ENCODE measurements at places on chromosomes 3 and 15.
A peak's percentile ranks its signal among the peaks of the same experiment; 100 is the strongest.

DNA sequence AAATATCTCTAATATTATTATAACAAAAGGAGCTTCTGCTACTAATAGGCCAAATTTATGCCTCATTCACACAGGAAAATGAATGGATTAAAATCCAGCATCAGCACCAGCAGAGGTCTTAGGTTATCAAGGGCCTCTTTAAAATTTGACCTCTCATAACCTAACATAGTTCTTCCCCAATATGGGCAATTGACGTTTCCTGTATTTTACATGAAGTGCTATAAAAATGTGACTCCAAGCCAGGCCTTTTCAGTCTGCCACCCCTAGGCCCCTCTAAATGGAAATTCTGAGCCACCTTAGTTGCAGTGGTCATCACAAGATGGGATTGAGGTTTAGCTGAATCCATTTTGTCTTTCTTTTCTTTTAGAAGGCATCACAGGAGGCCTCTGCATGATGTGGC is 70.1 kb downstream of the CASR start:
- DNase-seq, result no peak

DNA sequence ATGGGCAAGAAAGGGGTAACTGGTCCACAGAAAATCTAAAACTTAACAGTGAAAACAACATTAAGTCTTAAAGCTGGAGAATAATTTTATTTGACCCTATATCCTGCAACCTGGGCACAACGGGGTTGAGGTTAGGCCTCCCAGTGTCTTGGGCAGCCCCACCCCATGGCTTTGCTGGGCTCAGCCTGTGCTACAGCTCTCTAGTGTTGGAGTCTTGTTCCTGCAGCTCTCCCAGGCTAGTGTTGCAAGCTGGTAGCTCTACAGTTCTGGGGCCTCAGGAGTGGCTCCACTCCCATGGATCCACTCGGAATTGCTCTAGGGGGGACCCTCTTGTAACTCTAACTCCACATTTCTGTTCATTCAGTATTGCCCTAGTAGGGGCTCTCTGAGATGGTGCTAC is 24.9 kb upstream of the GNB4 start:
- DNase-seq, result no peak

DNA sequence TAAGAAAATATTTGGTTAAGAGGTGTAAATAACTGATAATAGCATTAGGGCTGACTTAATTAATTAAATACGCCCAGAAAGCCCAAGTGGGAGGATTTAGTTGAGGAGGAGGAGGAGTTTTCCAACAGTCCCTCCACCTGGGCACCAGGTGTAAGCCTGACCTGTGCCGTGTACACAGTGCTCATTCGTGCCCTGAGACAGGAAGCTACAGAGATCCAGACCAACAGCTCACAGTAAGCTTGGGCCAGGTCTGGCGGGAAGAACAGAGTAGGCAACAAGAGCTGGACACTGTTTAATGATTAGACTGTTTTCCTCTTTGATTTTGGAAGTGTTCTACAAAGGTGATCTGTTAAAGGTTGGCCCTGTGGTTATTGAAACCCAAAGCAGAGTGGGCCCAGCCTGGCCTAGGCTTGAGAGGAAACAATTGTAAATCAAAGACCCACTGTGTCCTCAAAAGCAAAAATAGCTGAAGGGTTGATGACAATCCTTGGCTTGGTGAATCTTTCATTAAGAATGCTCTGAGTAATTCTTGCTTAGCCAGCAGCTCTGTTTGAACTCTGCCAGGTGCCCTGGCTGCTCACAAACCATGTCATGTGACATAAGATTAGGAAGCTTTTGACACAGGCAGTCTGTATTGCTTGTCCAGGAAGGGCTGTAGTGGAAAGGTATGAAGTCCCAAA is 13.8 kb downstream of the SQOR start:
- no peak for DNase-seq

GRCh38 chr3:122469659-122470058 is 45.1 kb downstream of the KPNA1 start:
- DNase-seq, result no peak

- no peak for DNase-seq
These were observed 587.1 kb downstream of the ZNF385D start for GRCh38 chr3:21163956-21164355.

- no peak for DNase-seq
These were observed 21.3 kb downstream of the PLOD2 start for GRCh38 chr3:146139586-146140110.

DNA sequence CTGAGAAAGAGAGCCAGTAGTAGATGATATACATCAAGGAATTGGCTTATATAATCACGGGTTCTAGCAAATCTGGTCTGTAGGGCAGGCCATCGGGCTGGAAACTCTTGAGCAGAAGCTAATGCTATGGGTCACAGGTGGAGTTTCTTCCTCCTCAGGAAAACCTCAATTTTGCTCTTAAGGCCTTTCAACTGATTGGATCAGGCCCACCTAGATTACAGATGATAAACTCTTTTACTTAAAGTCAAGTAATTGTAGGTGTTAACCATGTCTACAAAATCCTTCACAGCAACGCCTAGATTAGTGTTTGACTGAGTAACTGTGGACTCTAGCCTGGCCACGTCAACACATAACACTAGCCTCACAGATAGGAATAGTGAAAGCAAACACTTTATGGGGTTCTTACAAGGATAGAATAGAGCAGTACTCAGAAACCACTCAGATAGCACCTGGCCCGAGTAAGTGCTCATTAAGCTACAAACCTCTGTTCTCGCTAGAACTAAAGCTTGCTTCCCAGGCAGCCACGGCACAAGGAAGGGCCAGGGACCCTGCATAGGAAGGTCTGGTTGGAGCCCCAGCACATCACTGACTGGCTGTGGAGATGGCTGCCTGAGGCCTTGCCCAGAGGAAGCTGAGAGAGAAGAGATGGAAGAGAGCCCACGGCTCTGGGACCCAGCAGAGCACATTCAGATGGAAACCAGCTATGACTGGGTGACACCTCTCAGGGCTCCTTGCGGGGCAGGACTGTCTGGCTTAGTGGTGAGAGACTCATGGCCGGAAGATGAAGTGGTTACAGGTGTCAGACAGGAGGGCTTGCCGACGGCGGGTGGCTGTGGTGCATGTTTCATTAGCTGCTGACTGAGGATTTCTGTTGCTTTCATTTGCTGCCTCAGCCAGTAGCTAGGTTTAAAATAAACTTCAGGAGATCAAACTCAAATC is 202.5 kb upstream of the TLE3 start:
- DNase-seq, result peak; percentile 85

- DNase-seq, result no peak
These were observed 38.8 kb upstream of the PCSK6 start for GRCh38 chr15:101528108-101528916.

DNA sequence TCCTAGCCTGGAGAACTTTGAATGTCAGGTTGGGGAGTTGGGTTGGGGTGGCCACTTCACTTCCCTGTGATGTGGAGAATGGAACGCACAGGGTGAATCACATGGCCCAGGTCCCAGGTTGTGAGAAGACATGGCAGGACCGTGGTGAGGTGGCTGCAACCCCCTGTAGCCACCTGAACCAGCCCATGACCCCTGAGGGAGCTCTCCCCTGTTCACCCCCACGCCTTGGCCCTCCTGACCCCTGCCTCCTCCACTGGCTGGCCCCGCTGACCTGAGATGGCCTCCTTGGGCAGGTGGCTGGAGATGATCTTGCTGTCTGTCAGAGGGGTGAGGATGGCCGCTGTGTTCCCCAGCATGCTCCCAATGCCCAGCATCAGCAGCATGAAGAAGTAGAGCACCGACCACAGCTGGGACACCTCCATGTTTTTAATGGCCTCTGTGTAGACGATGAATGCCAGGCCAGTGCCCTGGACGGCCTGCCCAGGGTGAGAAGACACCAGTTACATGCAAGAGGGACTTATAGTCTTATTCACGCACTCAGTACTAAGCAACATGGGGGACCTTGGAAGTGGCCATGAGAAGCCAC is 31.0 kb downstream of the SLC6A20 start:
- no peak for DNase-seq

- no peak for DNase-seq
These were observed 66.6 kb upstream of the UMPS start for GRCh38 chr3:124663690-124664089.

- DNase-seq, result peak; percentile 65
These were observed 185.6 kb downstream of the FAM43A start for GRCh38 chr3:194871143-194871863.

DNA sequence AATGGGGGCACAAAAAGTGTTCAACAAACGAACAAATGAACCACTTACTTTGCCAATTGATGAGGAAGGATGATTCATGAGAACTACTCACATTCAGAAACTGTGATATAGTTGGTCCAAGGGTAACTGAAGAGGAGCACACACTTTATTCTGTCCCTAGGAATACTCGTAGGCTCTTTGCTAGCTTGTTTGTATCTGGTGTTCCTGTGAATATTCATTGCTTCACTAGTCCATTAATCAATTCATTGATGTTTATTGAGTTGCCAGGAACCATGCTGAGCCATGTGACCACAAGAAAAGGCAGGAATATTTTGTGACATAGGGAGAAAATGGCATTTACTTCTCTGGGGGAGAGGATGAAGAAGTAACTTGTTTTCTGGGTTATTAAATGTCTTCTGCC is 338.3 kb downstream of the IL20RB start:
- no peak for DNase-seq

- DNase-seq, result no peak
These were observed 360.1 kb upstream of the GOLIM4 start for GRCh38 chr3:168455814-168456213.

GRCh38 chr15:52370010-52370409 is 74.4 kb upstream of the MYO5C start:
- DNase-seq, result no peak

GRCh38 chr3:170889630-170890029 is 18.8 kb downstream of the EIF5A2 start:
- no peak for DNase-seq

DNA sequence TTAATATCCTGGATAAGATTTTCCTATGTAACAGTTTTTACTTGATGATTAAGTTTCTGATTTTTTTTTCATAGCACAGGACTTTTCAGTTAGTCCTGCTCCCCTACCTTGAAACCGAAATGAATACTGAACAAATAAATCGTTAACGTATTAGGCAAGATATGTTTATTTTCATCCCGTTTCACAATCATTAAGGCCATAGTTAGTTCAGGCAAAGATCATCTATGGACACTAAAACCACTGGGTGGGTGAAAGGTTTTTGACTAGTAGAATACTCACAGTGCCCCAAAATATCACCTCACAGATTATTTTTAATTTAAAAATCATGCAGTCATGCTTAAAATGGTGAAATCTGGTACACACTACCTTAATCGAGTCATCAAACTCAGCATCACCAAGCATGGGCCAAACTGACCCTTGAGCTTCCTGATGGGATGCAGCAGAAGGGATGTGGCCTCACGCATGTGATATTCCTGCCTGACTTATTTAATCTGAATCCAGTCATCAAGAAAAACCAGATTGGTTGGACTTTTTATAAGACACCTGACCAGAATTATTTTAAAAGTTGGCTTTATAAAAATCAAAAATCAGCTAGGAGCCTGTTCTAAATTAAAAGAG is 365.0 kb downstream of the LPP start:
- no peak for DNase-seq

DNA sequence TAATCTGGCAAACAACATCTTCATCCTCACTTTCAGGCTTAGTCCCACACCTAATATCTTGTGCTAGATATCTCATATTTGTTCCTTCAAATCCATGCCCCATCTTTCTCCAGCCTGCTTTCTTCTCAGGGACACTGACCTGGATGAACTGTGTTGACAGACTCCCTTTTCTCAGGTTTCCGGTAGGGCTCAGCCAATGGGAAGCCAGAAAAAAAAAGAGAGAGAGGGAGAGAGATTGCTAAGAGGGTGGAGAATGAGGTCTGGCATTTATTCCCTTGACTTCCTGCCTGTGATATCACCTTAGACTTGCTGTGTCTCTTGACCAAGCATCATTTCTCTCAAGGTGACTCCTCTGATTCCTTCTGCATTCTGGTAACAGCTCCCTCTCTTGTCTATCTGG is 145.6 kb upstream of the ABI3BP start:
- DNase-seq, result no peak

DNA sequence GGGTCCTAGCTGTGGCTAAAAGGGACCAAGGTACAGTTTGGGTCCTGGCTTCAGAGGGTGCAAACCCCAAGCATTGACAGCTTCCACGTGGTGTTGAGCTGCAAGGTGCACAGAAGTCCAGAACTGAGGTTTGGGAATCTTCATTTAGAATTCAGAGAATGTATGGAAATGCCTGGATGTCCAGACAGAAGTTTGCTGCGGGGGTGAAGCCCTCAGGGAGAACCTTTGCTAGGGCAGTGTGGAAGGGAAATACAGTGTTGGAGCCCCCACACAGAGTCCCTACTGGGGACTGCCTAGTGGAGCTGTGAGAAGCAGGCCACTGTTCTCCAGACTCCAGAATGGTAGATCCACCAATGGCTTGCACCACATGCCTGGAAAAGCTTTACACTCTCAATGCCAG is 17.9 kb downstream of the RNF13 start:
- no peak for DNase-seq

GRCh38 chr15:83813682-83814081 is 159.8 kb downstream of the ADAMTSL3 start:
- DNase-seq, result no peak

GRCh38 chr3:64651741-64652241 is 36.0 kb downstream of the ADAMTS9 start:
- DNase-seq, result no peak

DNA sequence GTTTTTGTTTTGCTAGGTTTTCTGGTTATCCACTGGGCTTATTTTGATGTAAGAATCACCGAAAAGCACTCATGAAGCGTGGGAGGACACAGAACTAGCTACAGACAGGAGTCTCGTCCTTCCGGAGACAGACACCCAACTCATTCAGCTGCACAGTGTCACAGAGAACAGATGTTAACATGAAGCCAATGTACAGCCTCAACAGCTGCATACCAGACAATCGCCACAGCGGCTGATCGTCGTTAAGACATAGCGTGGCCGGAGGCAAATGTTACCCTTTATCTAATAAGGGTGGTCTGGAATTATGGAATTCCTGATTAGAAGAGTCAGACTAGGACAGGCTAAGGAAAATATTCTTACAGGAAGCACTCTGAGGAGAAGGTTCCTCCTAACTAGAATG is 1.1 kb upstream of the PYGO1 start:
- no peak for DNase-seq

GRCh38 chr3:69764861-69765260 is 25.6 kb downstream of the MITF start:
- no peak for DNase-seq

DNA sequence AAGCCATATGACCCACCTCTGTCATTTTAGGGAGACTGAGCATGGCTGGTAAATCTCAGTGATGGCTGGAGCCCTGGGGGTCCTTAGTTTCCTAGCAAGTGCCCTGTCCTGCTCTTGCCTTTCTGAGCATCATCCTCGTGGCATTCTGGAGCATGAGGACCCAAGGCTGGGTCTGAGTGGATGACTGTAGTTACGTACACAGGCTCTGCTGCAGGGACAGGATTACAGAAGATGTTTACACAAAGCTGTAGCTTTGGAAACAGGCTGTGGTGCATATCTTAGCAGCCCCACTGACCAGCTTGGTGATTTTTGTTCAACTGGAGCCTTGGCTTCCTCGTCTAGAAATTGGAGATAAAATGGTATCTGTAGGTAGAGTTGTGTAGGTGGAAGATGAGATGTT is 272.9 kb upstream of the CTDSPL start:
- DNase-seq, result no peak

- no peak for DNase-seq
These were observed 17.9 kb downstream of the CLDN18 start for GRCh38 chr3:138027821-138028220.
